ENCODE measurements at places on chromosomes 1 and 21.
A peak's percentile ranks its signal among the peaks of the same experiment; 100 is the strongest.

- no peak for DNase-seq
Measured at GRCh38 chr1:228963795-228964177, 228.5 kb downstream of the RHOU start.

GRCh38 chr21:23127973-23128372, 2129.8 kb downstream of the NCAM2 start:
- DNase-seq, result no peak

DNA sequence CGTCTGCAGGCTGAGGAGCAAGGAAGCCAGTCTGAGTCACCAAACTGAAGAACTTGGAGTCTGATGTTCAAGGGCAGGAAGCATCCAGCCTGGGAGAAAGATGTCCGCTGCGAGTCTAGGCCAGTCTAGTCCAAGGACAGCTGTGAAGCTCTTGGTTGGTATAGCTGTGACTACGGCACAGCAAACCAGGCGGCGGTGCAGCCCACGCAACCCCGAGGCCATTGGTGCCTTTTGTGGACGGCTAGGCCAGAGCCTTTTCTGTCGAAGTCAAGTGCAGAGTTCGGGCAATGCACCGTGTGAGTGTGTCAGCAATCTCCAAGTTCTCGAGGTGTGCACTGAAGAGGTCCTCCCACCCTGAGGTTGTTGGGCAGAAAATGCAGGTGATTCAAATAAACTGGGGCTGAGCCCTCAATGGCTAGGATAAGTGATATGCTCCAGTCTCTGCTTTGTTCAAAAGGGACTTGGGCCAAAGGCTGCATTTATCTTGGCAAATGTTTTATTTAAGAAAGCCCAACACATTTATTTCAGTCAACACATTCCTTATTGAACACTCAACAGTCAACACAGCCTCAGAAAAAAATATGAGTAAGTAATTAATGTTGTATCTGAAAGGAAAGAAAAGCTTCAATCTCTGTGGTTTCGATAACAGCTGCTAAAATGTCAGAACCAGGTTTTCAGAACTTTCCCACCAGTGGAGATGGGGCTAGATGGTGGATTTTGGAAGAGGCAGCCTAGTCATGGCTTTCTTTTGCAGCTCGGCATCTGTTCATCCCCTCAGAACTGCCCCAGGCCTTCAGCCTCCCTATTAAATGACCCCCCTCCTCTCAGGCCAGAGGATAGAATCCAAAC, 78.1 kb upstream of the COX20 start:
- DNase-seq, result no peak

DNA sequence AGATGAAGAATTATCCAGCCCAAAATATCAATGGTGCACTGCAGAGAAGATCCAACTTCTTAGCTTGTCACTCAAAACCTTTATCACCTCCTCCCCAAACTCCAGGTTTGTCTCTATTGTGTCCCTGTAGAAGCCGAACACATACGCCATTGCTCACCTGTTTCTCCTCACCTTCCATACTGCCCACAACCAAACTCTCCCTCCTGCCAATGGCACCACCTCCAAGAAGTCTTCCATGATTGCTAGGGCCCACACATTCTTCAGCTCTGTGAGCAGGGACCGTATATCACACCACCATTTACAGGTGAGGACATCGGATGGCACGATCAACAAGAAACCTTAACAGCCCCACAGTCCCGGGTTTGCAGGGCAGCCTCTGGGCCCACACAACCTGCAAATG, 2.2 kb downstream of the LAPTM5 start:
- DNase-seq, result no peak

DNA sequence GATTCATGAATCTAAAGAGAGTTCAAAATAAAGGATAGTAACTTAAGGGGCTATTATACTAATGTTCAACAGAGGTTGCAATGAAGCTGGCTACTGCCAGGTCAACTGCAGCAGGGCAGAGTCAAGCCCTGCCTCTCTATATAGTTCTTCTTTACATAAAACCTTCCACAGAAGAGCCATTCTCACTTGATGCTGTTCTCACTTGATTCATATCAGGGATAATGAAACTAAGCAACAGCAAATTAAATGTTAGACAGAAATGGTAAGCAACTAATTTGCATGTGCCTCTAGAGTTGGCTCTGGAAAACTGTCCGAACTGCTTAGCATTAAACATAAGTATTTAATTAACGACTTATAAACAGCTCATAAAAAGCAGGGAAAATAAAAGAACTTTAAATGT, 17.4 kb downstream of the CCSAP start:
- DNase-seq, result no peak

DNA sequence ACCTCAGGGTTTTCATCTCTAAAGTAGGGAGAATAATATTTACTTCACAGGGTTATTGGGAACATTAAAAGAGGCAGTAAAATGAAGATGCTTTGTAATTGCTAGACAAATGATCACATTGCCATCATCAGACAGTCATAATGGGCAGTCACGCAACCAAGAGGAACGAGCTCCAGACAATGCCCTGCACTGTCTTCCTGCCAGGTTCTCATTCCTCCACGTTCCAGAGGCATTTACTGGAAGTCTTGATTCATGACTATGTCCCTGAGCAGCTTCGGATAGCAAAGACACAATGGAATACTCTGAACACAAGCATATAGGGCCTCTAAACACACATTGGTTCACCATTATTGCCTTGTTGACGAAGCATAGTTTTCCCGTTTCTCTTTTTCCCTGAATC, 389.7 kb downstream of the NTNG1 start:
- no peak for DNase-seq

DNA sequence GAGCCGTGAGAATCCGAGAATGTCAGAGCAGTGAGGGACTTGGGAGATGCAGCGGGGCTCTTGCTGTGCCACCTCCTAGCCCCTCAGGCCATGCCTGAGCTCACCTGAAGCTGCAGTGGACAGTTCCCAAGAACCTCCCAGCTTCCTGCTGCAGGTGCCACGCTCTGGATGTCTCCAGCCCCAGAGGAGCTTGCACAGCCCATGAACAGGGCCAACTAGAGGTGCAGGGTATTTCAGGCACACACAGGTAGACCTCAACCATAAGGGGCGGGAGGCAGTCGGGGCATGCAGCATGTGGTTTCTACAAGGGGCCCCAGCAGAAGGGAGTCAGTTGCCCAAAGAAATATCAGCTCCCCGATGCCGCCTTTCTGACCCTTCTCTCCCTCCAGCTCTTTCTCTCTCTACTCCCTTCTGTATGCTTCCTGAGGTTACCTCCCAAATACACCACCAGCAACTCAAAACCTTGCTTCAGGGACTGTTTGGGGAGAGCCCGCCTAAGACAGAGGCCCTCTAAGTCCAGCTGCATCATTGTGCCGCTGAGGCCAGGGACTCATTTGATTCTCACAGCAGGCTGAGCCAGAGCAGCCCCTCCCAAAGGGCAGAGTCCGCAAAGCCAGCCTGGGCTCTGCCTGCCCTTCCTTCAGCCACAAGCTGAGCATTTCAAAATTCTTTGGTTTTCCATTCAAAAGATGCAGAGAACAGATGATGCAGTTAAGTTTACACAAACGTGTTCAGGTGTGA, 209.8 kb downstream of the MATN1 start:
- no peak for DNase-seq

DNA sequence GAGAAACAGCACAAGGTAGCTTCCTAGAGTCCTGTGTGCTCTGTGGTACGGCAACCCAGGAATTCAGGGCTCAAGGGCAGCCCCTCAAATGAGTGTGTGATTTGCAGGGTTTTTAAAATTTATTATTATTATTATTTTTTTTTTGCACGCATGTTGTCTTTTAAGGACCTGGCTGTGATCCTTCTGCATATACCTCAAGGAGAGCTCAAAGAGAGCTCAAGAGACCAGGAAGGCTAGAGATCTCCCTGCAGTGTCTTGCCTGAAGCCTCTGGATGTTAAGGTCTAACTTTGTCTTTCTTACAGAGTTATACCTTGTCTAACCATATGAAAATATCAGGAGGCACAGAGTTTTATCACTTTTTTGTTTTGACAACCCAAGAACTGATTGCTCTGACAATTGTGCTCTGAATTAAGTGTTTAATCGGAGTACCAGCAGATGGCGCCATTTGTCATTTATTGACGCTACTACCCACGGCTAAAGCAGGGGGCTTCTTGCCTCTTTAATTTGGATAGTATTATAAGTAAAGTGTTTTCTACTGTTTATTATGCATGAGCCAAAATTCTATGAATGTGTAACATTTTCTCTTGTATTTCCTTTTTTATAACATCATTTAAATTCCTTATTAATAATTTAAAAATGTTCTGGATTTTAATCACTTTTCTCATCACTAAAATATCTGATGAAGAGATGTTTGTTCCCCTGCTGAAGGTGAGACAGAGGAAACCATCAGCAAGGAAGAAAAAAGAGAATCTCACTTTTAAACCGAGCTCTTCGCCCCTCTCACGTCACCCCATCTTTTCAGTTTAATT, 35.8 kb upstream of the LMO4 start:
- peak; percentile 62 for DNase-seq

- DNase-seq, result peak; percentile 83
Measured at GRCh38 chr1:224430511-224431113, 4.0 kb downstream of the WDR26 start.

DNA sequence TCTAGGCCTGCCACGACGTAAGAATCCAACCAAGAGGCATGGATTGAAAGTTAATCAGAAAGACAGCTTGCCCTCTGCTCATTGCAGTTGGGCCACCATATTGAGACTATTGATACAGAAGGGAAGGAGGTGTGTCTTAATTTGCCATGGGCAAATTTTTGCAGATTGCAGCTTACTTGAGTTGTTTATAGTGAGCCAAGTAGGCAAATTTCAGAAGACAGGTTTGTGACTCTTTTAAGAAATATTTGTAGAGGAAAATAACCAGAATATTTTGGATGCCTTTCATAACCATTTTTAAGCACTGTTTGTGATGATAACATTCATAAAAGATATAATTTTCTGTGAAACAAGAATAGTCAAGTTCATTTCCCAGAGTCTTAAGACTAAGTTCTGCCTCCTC, 74.1 kb downstream of the PRDM2 start:
- DNase-seq, result no peak

- no peak for DNase-seq
Measured at GRCh38 chr1:228802386-228803220, 67.3 kb downstream of the RHOU start.

GRCh38 chr21:33975548-33976081, 60.0 kb upstream of the ATP5PO start:
- peak; percentile 97 for DNase-seq

GRCh38 chr1:194047206-194047605, 860.8 kb upstream of the B3GALT2 start:
- DNase-seq, result no peak

- DNase-seq, result peak; percentile 54
Measured at GRCh38 chr1:200128944-200129879, 101.7 kb downstream of the NR5A2 start.

- no peak for DNase-seq
Measured at GRCh38 chr1:59532102-59532501, 235.2 kb downstream of the FGGY start.

DNA sequence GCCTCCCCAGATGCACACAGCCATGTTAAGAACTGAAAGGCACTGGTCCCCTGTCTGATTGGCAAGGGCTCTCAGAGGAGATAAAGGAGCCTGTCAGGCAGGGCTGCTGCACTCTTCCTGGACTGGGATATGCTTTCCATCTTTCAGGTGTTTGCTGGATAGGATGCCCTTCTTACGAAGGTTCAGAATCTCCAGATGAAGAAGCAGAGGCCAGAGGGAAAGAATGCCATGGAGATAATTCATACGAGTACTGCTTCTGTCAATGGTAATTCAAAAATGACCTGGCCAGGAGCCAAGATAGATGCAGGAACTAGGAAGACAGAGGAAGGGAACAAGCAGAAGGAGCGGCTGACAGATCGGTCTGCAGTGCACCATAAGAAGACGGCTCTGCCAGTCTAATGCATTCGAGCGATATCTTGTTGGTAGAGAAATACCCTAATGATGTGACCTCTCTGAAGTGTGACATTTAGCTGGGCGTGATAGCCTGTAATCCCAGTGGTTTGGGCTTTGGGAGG, 16.6 kb upstream of the ATP2B4 start:
- no peak for DNase-seq

DNA sequence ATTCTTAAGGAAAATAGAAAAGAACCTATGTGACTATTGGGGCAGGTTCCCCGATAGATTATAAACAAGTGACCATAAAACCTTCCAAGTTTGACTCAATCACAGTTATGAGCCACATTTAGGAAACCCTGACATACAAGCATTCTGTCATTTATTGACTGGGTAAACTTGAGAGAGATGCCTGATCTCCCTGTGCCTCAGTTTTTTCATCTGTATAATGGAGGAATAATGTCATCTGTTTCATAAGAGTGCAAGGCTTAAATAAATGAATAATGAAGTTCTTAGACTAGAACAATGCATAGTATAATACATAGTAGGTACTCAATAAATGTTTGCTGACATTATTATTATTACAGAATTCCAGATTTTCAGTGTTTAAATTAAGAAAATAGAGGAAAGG, 18.9 kb upstream of the EEIG2 start:
- no peak for DNase-seq

DNA sequence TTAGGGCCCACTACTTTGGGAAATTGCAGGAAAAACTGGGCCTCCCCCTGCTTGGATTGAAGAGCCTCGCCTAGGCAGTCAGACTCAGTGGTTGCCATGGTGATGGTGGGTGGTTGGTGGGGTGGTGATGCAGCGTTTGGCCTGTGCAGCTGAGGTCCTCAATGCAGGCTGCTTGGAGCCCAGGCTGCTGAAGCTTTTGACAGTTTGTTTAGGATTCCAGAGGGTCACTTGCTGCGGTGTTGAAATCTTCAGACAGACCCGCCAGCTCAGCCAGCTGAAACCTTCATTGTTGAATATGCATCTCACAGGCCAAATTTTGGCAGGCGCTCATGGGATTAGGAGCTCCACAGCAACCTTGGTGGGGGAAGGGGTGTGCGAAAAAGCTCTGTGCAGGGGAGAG, 67.9 kb downstream of the CACNA1E start:
- DNase-seq, result no peak

GRCh38 chr1:160821627-160822026, 25.7 kb downstream of the LY9 start:
- no peak for DNase-seq

- no peak for DNase-seq
Measured at GRCh38 chr1:147851149-147851548, 51.4 kb upstream of the GJA8 start.

GRCh38 chr1:53984726-53985125, 33.3 kb downstream of the LDLRAD1 start:
- DNase-seq, result no peak

DNA sequence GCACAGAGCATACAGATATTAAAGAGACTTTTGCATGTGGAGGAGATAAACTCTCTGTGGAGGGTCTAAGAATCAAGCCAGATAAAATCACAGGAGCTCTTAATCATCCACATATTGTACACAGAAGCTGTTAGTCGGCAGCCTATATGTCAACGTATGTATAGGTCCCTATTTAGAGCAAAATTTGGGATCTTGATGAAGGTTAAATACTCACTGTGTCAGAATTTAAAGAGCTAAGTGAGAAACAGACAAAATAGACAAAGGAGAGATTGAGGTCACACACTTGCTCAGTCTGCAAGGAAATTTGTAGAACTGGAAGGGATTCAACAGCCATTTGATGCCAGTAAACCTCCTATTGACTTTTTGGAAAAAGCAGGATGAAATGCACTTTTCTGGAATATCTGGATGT, 4.1 kb upstream of the IRF2BP2 start:
- DNase-seq, result no peak

Measured in CD4-positive, alpha-beta T cell treated with Interleukin-4 for 4 hours (primary cell).